ENCODE measurements at places on chromosomes 3 and 15.

DNA sequence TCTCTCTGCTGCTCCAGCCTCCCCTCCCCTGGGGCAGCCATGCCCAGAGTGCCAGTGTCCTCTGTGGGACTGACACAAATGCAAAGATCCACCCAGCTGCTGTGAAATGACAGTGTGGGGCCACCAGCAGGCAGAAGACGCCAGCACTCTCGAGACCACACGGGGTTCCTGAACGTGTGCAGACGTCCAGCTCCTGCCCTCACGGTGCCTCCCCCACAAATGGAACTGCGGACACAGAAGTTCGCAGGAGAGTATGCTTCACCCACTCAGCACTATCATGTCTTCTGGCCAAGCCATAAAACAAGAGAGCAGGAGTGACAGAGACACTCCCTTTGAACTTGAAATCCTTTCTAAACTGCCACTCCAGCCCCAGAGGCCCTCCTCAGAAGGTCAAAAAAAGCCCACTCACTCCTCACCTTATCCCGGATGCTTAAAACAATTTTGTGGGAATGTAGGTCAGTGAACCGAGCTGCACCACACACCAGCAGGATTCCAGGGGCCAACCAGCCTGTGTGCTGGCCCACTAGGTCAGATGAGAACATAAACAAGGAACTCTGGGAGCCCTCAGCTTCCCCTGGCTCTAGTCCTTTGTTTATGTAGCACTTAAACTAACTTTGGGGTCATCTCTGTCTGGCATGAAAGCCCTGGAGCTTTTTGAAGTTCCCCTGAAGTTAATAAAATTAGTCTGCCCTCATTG is 112.6 kb downstream of the DNAJB8 start:
- H3K27me3 ChIP-seq: no peaks in the 10 kb centered on the region
- DNase-seq: no peak

DNA sequence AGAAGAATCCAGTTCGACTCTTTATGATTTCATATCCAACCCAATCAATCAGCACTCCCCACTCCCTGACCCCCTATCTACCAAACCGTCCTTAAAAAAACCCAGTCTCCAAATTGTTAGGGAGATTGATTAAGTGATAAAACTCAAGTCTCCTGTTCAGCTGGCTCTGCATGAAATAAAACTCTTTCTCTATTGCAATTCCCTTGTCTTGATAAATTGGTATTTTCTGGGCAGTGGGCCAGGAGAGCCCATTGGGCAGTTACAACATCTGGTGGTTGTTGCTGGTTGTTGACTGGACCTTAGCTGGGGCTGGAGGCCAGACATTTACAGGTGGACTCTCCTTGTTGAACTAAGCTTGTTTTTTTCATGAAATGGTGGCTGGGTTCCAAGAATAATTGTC is 642.3 kb downstream of the ROBO2 start:
- H3K36me3 ChIP-seq: no peaks in the 10 kb centered on the region
- no peak overlapping the region for H3K4me3 ChIP-seq
- H3K4me1 ChIP-seq: no peaks in the 10 kb centered on the region
- H3K27me3 ChIP-seq: no peaks in the 10 kb centered on the region

GRCh38 chr3:140416666-140417065 is 261.2 kb upstream of the TRIM42 start:
- H3K27ac ChIP-seq: no peak overlapping the region
- no peaks in the 10 kb centered on the region for H3K27me3 ChIP-seq
- H3K4me3 ChIP-seq: no peak overlapping the region
- peak; percentile 14 for DNase-seq
- no peaks in the 10 kb centered on the region for H3K36me3 ChIP-seq

GRCh38 chr3:56655709-56656108 is 27.4 kb downstream of the TASOR start:
- no peaks in the 10 kb centered on the region for H3K27me3 ChIP-seq
- DNase-seq: no peak
- peaks cover 31% of the 10 kb centered on the region for H3K36me3 ChIP-seq
- no peaks in the 10 kb centered on the region for H3K4me1 ChIP-seq
- H3K4me3 ChIP-seq: no peak overlapping the region

GRCh38 chr3:194395778-194396538 is 3.1 kb downstream of the GP5 start:
- DNase-seq: peak; percentile 59
- H3K27ac ChIP-seq: no peak overlapping the region
- peak overlapping the region; percentile 2 for H3K4me3 ChIP-seq
- H3K4me1 ChIP-seq: peaks cover 28% of the 10 kb centered on the region

DNA sequence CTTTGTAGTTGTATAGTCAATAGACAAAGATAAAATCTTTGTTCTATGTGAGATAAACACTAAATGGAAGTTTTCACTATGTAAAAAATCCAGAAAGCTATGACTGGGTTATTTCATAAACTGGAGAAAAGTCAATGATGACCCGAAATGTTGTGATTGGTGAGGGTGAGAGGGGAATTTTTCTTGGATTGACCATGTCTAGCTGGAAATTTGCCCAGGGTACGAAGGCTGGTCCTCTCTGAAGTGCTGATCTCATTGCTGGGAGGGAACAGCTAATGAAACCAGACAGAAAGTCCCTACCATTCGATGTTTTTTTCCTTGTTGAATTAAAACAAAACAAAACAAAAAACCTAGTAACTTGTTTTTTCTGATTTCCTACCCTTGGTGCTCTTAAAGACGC is 14.3 kb downstream of the TPRG1 start:
- no peak overlapping the region for H3K4me3 ChIP-seq
- H3K27ac ChIP-seq: no peak overlapping the region
- no peaks in the 10 kb centered on the region for H3K4me1 ChIP-seq
- no peaks in the 10 kb centered on the region for H3K27me3 ChIP-seq
- peak; percentile 26 for DNase-seq
- no peaks in the 10 kb centered on the region for H3K36me3 ChIP-seq

DNA sequence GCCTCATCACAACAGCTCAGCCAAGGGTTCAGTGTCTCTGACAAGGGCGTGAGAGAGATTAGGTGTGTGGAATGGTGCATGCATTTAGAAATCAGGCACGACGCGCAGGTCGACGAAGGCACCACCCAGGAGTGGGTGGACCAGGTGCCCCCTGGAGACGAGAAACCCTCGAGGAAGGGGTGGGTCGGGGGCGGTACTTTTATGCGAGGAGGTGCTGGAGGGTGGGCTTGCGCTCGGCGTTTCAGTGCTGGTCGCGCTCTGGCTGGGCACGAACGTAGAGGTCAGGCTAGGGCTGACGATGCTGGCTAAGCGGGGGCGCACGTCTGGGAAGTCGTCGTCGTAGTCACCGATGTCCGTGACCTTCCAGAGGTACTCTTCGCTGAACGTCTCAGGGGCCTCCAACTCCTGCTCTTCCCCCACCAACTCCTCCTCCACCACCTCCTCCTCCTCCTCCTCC is 393 bp downstream of the ERICH6 start:
- H3K36me3 ChIP-seq: no peaks in the 10 kb centered on the region
- no peak for DNase-seq
- H3K4me3 ChIP-seq: peak overlapping the region; percentile 63

- H3K36me3 ChIP-seq: peaks cover 53% of the 10 kb centered on the region
- no peak overlapping the region for H3K27ac ChIP-seq
- H3K4me3 ChIP-seq: no peak overlapping the region
- peaks cover 57% of the 10 kb centered on the region for H3K4me1 ChIP-seq
- H3K27me3 ChIP-seq: no peaks in the 10 kb centered on the region
- DNase-seq: no peak
Measured at GRCh38 chr3:51389423-51390183, 1.5 kb upstream of the RBM15B start.
